ENCODE measurements at places on chromosomes 6 and 20.

- DNase-seq, result no peak
These were observed 117.3 kb downstream of the BCKDHB start for GRCh38 chr6:80223743-80224212.

- DNase-seq, result no peak
These were observed 21.7 kb downstream of the BMP7 start for GRCh38 chr20:57244627-57245214.

- no peak for DNase-seq
These were observed 2.4 kb upstream of the SNAP25 start for GRCh38 chr20:10216146-10216791.

DNA sequence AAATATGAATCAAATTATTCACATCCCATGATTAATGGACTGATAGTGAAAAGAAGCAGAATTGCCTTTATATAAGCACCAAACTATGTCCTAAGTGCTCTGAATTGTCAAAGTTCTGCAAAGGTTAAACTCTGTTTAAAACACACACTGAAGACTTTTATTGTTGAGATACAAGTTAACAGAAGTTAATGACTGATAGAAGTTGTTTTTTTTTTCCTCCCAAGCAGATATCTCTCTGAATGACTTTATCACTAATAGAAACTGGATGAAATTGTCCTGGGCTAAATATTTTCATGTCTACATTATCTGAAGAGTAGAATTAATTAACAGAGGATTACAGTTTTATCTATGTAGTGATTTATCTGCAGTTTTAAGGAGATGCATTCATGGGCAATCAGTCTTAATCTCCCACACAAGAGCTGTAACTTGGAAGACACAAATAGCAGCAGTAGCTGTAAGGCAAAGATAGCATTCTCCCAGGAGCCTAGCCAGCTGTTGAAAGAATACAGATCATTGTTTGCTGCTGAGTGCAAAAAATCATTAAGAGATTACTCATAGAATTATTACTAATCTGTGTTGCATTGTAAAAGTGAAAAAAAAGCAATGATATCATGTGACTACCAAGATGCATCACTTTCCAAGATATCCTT lies 49.9 kb downstream of the BMP5 start:
- DNase-seq, result no peak

GRCh38 chr20:18750735-18751134 lies 62.8 kb upstream of the SCP2D1 start:
- DNase-seq, result no peak

DNA sequence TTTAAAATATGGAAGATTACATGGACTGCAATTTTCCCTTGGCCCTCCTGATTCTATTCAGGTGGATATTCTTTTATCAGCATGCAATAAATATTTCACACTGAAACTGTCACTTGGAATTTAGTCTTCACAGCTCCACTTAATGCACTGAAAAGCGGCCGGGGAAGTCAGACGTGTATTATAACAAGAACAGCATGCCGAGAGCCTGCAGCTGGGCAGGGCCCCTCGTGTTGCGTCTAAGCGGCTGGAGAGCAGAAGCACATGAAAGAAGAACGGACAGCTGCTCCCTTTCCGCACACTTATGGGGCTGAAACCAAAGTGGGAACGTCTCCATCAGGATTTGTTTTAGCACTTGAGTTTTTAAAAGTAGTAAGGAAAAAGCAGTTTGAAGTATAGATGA lies 57.2 kb downstream of the LYRM4 start:
- DNase-seq, result no peak

DNA sequence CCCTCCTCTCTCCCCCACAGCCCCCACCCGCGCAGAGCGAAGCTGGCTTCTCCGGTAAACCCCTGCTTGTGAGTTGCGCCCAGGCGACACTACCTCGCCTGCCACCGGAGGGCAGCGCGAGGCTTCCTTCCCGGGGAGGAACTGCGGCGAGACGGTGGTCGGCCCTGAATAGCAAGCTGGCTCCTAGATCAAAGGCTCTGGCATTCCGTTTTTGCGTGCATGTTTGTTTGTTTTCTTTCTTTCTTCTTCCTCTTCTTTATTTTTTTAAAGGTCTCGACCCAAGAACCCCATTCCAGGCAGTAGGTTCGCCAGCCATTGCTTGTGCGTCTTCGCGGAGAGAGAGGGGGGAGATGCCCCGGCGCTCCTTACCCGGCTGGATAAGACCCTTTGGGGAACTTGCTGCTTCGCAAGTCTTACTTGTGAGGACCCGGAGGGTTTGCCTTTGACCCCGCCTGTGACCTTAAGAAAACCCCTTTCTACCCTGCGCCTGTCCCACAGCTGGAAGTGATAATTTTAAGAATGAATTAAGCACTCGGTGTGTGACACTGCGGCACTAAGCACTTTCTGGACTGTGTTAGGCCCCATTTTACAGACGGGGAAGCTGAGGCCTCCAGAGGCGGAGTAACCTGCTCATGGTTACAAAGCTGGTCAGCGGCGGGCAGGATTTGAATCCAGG lies 92.7 kb upstream of the SIRPA start:
- DNase-seq, result no peak

- DNase-seq, result no peak
These were observed 25.7 kb upstream of the IRF4 start for GRCh38 chr6:365835-366234.

DNA sequence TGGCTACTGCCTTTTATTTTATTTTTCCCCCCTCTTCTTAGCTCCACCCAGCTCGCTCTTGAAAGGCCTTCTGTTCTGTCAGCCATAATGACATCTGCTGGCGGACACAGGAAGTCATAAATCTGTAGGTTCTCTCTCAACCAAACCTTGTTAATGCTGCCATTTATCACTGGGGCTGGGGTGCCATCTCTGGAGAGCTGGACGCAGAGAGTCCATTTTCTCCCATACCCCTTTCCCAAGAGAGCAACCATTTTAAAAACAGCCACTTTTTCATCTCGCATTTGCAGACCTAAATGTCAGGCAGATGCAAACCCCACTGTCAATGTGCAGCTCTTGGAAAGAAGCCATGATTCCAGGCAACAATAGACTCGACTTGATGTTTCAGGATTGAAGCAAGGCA lies 13.0 kb upstream of the TSHZ2 start:
- no peak for DNase-seq

DNA sequence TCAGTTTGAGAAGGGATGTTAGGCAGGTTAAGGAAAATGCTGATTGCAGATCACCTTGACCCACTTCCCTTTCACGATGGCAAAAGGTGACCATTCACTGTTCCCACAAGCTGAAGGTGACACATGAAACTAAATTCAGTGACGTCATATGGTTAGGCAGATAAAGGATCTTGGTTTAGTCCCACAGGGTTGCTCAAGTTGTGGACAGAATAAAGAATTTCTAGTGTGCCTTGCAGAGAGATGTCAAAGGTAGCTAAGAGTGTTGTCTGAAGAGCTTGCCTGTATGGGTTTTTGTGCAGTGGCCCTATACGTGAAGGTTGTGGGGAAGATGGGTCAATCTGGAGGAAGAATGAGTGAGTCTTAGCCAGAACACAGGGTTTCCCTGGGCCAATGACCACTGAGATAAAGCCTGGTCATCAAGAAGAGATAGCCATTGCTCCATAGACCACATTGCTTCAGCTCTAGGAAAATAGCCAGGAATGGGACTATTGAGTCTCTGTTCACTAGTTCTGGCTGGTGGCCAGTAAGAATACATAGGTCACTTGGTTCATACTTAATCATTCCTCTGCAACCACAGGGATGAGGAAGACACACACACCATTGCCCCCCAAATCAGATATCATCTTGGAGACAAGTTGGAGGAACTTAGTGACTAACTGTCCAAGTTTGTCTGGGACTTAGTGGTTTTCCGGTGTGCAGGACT lies 148.5 kb upstream of the ATXN1 start:
- no peak for DNase-seq

GRCh38 chr6:88374553-88374952 lies 208.4 kb upstream of the CNR1 start:
- no peak for DNase-seq

GRCh38 chr20:58843128-58843556 lies 7.6 kb downstream of the GNAS-AS1 start:
- DNase-seq, result no peak

DNA sequence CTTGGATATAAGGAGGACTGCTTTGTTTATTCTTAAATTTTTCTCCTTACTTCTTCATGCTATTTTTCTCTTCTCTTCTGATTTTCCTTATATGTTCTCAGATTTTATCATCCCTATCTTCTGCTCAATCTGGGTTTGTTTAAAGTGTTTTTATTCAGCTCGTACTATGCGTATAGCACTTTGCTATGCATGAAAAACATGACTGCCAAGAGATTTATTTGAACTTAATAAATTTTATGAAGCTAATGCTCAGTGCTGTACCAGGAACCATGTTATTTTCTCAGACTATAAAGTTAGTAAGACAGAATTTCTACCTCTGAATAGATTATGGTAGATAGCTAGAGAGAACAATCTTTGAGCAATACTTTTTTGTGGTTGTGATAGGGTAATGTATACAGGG lies 305.9 kb downstream of the LAMA2 start:
- no peak for DNase-seq

- no peak for DNase-seq
These were observed 43.5 kb downstream of the PREX1 start for GRCh38 chr20:48784273-48784641.

DNA sequence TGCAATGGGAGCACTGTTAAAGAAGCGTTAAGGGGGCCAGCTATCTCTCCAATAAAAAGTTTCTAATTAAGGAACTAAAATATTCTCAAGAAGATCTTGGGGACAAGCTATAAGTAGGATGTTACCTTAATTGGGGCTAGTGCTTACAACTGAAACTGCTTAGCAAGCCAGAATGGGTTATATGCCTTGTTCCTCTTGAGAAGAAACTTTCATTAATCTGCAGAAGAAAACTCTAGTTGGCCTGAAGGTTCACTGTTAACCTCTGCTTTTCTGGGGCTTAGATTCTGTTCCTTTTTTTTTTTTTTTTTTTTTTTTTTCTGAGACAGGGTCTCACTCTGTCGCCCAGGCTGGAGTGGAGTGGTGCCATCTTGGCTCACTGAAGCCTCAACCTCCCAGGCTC lies 82.2 kb downstream of the BACH2 start:
- no peak for DNase-seq

DNA sequence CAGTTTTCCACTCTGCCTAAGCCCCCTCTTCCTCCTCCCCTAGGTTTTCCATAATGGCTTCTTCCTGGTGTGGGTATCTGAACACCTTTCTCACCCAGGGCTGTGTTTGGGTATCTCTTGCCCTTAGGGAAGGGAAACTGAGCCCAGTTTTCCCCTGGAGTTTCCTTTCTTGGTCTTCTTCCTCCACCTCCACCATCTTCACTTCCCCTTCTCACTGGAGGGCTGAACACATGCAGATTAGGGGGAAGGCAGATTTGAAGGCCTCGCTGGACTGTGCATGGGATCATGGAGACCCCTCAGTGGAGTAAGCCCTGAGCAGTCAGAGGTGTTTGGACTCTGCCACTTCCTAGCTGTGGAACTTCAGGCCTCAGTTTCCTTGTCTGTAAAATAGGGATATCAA lies 27.8 kb downstream of the FOXP4 start:
- DNase-seq, result no peak

DNA sequence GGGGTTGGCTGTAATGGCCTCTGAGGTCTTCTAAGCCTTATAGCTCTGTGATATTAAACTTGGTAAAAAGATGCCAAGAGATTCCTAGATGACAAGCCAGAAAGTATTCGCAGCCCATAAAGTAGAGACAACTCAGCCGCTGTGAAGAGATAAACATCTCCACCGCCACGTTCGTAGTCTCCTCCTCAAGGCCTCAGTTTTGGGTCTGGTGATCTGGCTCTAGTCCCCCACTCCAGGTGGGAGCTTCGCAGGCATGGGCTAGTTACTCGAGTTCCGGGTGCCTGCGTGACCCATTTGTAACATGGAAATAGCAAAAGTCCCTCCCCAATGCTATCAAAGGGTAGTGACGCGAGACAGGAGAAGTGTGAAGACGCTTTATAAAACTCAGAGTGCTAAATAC lies 28.3 kb upstream of the AFDN start:
- DNase-seq, result no peak

DNA sequence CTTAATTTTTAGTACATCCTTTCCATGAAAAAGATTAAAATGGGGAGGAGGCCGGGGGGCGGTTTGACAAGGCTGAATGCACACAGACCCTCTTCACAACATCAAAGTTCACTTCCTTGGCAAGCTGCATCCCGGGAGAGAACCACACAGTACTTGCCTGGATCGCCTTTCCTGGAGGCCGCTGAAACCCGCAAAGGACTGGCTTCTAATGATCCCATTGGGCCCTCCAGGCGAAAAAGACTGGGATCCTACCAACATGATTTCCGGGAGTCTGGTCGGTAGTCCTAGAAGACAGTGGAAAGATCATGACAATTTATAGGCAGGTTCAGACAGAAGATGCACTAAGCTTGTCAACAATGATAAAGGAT lies 60.2 kb downstream of the RIPOR2 start:
- DNase-seq, result no peak

- DNase-seq, result no peak
These were observed 17.1 kb upstream of the ARMC2 start for GRCh38 chr6:108831104-108831503.

DNA sequence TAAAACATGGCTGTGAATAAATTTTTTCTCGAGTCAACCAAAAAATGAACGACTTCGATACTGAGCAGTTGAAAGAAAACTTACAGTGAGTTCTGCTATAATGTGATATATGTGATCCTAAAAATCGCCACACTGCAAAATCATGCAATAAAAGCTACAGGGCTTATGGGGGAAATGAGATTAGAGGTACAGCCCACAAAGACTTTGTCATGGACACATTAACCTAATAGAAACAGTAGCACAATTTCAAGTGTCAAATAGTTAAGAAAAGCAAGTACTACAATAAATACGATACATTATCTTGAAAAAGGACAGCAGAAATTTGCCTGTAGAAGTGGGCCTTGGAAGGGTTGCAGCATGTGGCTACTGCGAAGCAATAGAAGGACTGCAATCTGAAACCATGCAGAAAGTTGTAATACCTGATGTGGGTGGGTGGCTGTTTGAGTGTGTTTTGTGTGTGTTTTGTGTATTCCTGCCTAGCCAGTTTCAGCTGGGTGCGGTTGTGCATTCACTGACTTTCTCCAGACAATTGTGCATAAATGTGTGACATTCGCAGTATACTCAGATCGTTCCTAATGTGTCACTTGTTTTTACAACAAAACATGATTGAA lies 79.1 kb downstream of the RPP40 start:
- DNase-seq, result no peak

DNA sequence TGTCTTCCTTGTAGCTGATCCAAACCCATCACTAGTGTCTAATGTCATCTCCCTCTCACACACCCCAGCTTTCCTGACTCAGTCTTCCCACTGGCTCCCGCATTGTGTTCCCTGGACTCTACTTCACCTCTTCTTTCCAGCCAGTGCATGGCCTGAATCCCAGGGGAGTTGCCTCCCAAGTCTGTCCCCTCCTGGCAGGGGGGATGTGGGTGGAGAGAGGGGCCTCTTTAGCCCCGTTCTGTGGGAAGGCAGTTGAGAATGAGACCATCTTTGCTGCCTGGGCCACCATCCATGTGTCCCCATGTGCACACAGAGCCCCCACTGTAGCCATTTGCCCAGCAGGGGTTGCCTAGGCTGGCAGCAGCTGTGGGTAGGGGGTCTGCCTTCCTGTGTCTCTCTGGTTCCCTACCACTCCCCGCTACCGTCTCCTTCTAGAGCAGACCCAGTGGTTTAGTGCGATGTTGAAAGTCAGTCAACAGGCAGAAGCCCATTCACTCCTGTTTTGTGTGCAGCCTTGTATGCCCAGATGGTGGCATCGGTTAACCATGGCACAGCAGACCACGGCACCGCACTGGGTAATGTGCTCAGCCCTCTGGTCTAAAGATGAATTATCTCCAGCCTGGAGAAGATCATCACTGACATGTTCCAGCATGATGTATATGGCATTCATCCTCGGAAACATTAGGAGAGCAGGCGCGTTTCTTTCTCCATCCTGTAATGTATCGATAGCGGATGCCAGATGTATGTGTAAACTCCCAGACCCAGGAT lies 178.8 kb upstream of the SNX9 start:
- no peak for DNase-seq

Data from CD4-positive, alpha-beta T cell treated with Interleukin-2 at 100 ng/mL for 4 hours (primary cell).